ENCODE measurements at places on chromosomes 1 and 21.
A peak's percentile ranks its signal among the peaks of the same experiment; 100 is the strongest.

DNA sequence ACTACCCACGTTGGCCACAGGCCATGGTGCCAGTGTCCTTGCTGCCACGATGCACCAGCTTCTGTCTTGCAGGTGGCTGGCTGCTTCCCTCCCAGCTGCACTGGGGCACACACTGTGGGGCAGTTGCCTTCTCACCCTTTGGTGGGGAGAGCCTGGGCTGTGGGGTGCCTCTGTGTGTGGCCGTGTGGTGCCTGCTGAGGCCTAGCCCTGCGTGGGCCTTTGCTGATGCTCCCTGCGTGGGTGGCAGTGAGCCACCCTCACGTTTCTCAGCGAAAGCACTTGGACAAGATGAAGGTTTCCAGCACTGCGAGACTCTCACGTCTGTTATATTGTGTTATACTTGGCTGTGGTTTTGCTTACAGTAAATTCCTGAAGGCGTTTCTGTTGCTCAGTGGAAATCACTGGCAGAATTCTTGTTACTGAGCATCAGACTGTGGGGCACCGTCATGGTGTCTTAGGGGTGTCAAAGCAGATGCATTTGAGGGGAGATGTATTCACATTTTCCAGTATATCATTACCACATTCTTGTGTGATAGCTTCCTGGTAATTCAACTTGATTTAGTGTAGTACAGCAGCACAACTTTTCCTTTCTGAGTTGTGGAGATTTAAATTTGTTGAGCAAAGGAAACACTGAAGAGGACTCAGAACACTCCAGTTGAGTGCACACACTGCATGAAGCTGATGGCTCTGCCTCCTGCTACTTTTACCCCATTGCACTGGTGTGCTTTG lies 124.7 kb downstream of the PCBP3 start:
- DNase-seq = no peak

GRCh38 chr1:2258996-2259395 lies 30.9 kb downstream of the SKI start:
- DNase-seq = peak; percentile 64

GRCh38 chr1:151210830-151211229 lies 12.5 kb downstream of the PIP5K1A start:
- no peak for DNase-seq

- no peak for DNase-seq
These were observed 127.5 kb upstream of the SOD1 start for GRCh38 chr21:31531967-31532366.

- no peak for DNase-seq
These were observed 22.2 kb upstream of the DPT start for GRCh38 chr1:168751195-168751650.

DNA sequence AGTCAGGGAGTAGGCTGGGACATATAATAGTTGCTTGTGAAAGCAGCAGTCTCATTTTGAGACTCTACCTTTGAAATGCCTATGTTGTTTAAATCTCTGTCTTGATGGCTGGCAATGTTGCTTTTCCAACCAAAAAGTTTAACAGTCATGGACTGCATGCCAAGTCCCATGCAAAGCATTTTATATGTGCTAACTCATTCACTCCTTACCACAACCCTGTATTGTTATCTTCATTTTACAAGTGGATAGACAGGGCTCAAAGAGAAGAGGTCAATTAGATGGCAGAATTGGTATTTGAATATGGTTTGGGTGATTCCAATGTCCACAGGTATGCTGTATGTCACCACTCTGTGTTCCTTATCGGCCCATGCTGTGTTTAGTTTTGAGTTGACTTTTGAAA lies 331.4 kb upstream of the USP24 start:
- DNase-seq = no peak

DNA sequence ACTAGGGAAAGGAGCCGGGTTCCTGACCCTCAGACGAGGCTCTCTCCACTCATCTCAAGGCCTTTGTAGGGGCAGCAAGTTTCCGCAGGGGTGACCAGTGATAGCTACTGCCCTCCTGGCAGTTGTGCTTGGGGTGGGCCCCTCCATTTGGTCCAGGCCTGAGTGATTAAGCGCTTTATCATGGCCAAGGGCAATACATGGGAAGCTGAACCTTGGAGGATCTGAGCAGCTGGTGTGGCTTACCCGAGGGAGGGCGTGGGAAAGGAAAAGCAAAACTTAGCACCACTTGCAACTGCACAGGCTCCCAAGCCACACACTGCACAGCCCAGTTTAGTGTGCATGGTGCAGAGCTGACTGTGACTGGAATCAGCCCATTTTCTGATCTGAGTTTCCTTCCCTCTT lies 47.8 kb downstream of the GADD45A start:
- DNase-seq = no peak

DNA sequence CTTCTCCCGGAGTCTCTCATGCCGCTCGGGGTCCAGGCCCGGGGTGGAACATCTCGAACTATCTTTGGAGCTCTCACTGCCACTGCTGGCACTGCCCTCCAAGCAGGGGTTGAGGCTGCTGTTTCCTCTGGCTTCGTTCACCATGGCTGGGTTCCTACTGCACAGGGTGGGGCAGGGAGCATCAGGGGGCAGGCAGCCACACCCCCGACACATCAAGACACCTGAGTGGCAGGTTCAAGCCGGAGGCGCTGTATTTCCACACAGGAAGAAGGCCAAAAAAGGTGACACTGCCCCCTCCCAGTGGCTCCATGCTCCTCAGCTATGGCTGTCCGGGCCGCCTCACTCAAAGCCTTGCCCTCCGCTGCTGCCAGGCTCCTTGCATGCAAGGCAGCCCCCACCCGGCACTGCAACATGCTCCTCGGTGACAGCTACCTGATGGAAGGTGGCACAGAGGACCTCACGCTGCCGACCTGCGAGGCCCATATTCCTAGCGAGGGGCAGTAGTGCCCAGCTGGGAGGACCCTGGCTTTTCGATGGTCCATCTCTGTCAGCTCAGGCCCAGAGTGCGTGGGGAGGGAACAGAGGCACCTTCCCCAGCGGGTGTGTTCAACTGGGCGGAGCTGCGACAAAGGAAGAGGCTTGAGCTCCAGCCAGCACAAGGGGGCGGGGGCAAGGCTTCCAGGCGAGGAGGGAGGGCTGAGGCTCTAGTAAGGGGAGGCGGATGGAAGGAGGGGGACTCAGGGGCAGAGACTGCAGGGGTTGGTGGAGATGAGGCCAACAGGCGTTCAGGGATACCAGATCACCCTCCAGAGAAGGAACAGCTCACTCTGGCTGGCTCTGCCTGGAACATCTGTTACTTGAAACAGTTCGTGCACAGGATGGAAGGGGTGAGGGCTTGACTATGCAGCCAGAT lies 2.5 kb downstream of the MTHFR start:
- peak; percentile 74 for DNase-seq

DNA sequence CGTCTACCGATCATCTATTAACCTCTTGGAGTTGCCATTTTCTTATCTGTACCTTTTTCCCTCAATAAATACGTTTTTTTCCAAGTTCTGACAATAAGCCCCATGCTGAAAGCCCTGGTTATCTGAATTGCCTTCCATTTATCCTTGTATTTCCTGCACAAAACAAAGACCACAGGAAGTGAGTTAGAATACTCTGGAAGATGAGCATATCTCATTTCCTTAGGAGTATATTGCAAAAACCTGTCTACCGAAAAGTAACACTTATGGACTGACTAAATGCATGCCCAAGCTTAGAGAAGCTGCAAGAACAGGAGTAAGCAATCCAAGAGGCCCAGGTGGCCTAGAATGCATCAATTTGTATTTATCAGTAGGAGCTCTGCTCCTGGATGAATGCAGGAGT lies 39.9 kb downstream of the DIRAS3 start:
- DNase-seq = no peak

GRCh38 chr21:42093991-42094421 lies 22.9 kb downstream of the UMODL1 start:
- no peak for DNase-seq
